PC-9 (cell line): ENCODE measurements at places on chromosomes 11 and 22. TPM values are rescaled to one million over a fixed set of nuclear protein-coding genes. Genes with fewer than 3 reads are reported as not detected.

DNA sequence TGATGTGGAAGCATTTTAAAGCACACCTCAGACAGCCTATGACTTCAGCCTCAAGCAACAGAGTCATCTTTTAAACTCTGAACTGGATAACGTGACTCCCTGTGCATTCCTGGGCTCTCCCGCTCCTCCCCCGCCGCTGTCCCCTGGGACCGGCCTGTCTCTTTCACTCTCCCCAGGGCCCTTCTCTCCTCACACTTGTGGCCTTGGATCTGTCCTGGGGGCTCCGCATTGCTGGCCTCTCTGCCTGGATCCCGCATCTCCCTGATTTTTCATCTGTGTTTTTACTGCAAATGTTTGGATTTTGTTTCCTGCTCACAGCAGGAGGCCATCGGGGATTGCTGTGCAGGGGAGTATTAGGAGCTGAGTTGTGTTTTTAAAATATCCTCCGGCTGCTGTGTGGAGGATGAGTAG lies 15.4 kb downstream of the C11orf24 start:
- no peak for DNase-seq

DNA sequence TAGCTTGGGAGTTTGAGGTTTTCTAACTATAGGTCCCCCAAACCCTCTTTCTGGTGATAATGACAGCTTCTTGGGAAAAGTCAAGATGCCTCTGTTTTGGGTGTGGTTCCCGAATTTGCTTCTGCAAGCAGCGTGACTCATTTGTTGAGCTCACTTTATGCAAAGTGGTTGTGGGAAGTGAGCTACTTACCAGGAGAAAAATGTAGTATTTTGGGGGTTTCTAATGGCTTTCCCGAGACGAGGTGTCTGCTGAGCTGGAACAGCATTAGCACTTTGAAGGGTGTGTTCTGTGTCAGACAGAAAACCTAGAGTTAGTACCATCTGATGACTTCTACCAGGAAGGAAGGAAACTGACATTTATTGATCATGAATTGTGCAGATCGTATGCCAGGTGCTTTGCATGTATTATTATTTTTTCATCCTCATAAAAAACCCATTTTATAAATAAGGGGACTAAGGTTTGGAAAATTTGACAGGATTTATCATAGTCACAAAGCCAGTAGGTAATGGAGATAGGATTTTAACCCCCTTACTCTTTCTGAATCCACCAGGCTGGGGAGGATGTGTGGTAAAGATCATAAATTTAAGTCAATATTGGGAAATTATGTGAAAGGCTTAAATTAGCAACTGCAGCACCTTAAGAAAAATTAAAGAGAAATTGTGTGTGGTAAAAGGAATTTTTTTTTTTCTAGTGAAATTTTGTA lies 108.8 kb upstream of the CD44 start:
- no peak for DNase-seq

GRCh38 chr11:77602381-77603088 lies 12.8 kb downstream of the AQP11 start:
- peak; percentile 21 for DNase-seq

DNA sequence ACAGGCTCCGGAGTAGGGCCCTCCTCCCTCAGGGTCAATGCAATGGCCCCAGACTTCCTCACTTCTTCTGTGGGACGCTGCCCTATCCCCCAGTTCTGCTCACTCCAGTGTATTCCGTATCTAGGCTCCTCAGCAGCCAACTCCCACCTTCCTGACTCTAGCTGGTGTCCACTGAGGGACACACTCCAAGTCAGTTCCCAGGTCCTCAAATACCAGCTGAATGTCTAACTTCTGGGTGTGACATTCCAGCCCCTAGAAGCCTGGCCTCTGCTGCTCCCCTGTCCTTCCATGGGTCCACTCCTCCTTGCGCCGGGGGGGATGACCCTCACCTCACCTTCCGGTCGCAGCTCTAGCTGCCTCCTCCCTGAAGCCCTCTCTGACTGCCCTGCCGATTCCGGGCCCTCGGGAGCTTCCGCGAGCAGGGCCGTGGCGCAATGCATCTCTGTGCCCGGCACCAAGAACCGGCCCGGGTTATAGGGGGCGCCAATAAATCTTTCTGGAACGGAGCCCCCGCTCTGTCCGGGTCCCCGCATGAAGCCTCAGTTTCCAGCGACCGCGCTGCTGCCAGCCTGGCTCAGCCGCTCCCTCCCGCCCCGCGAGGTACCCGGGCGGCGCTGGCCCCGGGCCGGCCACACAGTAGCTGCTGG lies 15.4 kb downstream of the BAD start:
- peak; percentile 67 for DNase-seq

- no peak for DNase-seq
Observed at GRCh38 chr11:86202013-86202336, 42.6 kb upstream of the EED start.

- no peak for DNase-seq
Observed at GRCh38 chr11:107740271-107740670, 28.4 kb upstream of the SLN start.

GRCh38 chr22:23682077-23682476 lies 8.7 kb upstream of the RGL4 start:
- DNase-seq, result no peak

DNA sequence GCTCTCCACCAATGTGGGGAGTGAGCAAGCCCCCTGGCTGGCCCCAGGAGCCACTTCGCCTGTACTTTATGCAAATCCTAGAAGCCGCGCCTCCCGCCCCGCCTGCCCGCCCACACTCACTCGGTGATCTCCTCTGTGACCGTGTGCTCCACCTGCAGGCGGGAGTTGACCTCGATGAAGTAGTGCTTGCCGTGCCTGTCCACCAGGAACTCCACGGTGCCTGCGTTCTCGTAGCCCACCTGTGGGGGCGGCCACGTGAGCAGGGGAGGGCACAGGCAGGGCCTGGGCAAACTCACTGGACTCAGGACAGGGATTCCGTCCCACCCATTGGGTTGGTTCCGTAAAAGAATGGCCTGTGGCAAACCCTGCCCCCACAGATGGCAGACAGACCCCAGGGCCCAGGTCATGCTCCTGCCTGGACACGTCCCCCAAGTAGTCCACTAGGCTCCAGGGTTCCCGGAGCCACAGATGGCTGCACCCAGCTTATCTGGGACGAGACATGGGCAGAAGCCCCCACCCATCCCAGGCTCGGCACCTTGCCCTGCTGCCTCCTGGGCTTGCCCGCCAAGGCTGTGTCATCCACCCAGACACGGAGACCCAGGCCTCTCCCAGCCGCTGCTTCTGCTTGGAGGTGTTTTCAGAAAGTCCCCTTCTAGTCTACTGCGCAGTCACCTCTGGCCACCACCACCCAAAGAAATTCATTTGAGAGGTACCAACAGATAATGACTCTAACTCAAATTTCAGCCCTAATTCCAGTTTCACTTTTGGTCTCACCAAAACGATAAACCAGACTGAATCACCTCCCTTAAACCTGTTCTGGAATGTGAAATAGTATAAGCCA lies 12.1 kb downstream of the LRFN4 start:
- no peak for DNase-seq

GRCh38 chr11:113255096-113255495 lies 59.3 kb upstream of the TTC12 start:
- no peak for DNase-seq

- no peak for DNase-seq
Observed at GRCh38 chr11:46001448-46001914, 79.0 kb downstream of the LARGE2 start.

DNA sequence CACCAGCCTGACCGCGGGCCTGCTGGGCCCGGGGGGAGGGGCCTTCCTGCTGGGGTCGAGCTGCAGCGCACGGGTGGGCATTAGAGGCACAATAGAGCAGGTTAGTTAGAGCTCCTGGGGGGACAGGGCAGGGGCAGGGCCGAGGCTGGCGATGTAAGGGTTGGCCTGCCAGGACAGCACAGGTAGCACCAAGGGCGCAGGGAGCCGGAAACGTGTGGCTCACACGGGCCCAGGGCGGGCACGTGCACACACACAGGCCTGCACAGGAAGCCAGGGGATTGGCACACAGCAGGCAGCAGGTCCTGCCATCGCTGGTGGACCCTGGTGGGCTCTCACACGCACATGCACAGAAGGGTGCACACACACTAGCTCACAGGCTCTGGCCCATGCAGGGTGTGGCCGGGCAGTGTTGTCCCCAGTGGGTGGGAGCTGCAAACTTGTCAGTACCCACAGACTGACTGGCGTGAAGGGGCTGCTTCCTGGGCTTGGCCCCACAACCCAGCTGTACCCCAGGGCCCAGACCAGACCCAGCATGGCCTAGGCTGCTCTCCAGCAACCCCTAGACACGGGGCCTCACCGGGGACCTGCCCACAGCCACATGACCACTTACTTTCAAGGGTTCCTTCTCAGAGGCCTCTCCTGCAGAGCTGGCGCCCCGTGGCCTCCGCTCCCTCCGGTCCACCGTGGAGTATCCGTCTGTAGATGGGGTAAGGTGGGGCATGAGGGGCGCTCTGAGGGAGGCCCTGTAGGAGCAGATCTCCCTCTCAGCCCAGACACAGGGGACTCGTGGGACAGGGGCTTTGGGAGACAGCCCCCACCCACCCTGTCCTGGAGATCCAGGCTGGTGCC lies 29.9 kb upstream of the TXNRD2 start:
- no peak for DNase-seq

GRCh38 chr11:81829976-81830375 lies 903.7 kb downstream of the FAM181B start:
- DNase-seq, result no peak

DNA sequence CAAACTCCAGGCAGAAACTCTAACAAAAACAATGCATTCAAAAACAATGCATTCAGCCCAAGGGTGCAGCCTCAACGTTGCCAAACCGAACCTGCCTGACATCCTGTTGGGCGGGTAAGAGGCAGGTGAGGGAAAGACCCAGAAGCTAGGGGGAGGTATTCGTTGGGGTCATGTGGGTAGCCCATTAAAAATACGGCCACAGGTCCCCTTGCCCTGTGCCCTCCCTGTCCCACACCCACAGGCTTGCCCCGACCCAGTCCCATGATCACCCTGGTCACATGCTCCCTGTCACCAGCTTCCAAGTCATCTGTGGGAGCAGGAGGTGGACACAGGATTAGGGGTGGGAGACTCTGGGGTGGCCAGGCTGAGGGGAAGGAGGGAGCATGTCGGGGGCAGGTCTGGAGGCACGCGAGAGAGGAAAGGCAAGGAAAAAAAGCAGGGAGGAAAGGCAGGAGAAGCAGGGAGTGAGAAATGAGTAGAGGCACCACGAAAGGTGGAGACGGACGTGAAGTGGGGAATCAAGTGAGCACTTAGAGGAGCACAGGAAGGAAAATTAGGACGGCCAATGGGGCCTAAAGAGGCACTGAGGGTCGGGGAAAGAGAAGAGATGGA lies 683 bp downstream of the PLA2G6 start:
- peak; percentile 61 for DNase-seq

- no peak for DNase-seq
Observed at GRCh38 chr22:36162127-36163034, 1.8 kb upstream of the APOL3 start.

GRCh38 chr11:87015645-87016044 lies 22.1 kb upstream of the TMEM135 start:
- DNase-seq, result no peak

DNA sequence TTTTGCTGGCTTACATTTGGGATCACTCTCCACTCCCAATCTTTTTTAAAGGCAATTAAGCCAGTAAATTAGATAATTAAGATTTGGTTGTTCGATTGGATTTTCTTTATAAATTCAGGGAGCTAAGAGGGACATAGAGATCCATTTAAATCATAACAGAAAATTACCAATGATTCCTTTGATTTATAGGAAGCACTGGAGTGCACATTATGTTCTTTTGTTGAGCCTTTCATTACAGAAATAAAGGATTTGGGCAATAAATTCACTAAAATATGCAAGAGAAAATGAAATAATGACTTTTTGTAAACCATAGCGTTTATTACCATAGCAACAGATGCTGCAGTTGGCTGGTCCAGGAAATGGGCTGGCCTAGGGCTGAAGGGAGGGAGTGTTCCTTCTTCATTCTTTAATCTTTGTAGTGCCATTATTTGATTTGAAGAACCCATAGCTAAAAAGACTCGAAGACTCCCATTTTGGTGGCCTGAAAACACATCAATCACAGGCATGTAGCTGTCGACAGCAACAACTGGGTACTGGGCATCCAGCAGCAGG lies 73.0 kb downstream of the C2CD3 start:
- DNase-seq, result no peak

- no peak for DNase-seq
Observed at GRCh38 chr11:8287297-8287696, 23.6 kb upstream of the LMO1 start.

- no peak for DNase-seq
Observed at GRCh38 chr22:30605449-30606110, 1.4 kb upstream of the TCN2 start.

DNA sequence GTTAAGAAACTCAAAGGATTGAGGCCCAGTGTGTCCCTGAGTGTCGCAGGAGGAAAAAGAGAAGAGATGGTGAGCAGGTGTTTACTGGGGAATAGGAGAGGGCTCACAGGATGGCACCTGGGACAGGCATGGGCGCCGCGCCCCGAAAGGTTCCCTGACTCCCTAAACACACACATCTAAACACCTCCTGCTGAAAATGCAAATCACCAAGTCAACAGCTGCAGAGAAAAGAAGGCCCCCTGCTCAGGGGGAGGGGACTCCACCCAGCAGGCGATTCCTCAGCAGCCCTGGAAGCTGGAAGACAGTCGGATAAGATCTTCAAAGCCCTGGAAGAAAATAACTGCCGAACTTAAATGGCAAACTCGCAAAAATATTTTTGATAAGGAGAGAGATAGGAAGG lies 377.2 kb downstream of the BRD1 start:
- no peak for DNase-seq

DNA sequence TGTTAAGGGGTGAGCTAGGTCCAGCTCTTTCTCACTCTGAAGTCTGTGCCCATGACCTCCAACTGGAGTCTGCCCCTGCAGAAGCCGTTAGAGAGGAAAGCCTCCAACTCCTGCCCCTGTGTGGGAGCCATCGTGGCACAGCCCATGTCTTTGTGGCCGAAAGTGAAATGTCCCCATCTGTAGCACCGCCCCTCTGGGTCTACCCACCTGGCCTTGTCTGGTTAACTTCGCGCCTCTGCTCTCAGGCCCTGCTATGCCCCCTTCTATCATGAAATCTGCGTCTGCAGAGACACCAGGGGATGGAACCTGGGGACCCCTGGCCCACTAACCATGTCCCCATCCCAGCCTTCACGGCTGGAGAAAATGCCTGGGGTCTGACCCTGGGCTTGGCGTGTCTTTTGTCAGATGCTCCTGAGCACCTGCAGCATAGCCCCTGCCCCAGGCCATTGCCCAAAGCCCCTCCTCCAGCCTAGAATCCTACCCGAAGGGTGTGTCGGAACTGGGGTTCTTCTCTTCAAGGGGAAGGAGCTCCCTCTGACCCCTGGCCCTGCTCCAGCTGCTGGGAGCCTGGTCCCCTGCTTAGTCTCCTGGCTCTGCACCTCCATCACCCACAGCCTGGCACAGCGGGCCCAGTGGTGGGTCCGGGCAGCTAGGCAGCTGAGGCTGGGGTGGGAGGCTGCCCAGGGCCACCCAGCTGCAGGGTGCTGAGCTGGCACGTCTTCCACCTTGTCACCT lies 35.8 kb upstream of the HMOX1 start:
- DNase-seq, result no peak

Gene TUBA8
- 0.72 TPM in 1 of 2 replicates, not detected in the other for total RNA-seq

Gene OR10A6
- not detected in 2 replicates for total RNA-seq

Gene MMP12
- total RNA-seq, result not detected in 2 replicates

Gene RTN4R
- 5.0 and 7.0 TPM in 2 replicates for total RNA-seq

Gene FOSL1
- 58.8 and 69.9 TPM in 2 replicates for total RNA-seq

Gene DCDC1
- total RNA-seq, result 1.5 and 2.2 TPM in 2 replicates

Gene TRIM6
- total RNA-seq, result 3.9 and 4.8 TPM in 2 replicates

Gene SLC5A4
- not detected in 2 replicates for total RNA-seq

Gene ACRV1
- total RNA-seq, result not detected in 2 replicates

Gene XBP1
- total RNA-seq, result 35.2 and 47.7 TPM in 2 replicates
